Upper lobe of right lung (tissue), 1 donor: ENCODE measurements at places on chromosomes 16 and 17. TPM values are rescaled to one million over a fixed set of nuclear protein-coding genes. Genes with fewer than 3 reads are reported as not detected.

DNA sequence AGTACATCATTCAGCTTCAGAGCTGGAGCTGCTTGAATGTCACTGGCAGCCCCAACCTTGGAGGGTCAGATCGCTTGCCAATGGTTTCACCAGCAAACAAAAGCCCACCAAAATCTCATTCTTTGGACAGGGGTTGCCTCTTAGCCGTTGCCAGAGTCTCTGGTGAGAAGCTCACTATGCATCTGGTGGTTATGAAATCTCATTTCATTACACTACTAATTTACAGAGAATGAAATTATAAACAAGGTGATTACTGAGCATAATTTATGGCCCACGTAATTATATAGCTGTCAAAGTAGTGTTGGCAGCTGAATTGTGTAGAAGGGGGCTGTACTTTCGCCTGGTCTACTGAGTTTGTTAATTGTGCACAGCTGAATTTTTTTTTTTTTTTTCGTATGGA lies 688.9 kb upstream of the KIF2B start:
- no peaks in the 10 kb centered on the region for H3K27me3 ChIP-seq
- no peak overlapping the region for H3K27ac ChIP-seq
- no peaks in the 10 kb centered on the region for H3K36me3 ChIP-seq
- DNase-seq: no peak
- H3K4me3 ChIP-seq: no peak overlapping the region

DNA sequence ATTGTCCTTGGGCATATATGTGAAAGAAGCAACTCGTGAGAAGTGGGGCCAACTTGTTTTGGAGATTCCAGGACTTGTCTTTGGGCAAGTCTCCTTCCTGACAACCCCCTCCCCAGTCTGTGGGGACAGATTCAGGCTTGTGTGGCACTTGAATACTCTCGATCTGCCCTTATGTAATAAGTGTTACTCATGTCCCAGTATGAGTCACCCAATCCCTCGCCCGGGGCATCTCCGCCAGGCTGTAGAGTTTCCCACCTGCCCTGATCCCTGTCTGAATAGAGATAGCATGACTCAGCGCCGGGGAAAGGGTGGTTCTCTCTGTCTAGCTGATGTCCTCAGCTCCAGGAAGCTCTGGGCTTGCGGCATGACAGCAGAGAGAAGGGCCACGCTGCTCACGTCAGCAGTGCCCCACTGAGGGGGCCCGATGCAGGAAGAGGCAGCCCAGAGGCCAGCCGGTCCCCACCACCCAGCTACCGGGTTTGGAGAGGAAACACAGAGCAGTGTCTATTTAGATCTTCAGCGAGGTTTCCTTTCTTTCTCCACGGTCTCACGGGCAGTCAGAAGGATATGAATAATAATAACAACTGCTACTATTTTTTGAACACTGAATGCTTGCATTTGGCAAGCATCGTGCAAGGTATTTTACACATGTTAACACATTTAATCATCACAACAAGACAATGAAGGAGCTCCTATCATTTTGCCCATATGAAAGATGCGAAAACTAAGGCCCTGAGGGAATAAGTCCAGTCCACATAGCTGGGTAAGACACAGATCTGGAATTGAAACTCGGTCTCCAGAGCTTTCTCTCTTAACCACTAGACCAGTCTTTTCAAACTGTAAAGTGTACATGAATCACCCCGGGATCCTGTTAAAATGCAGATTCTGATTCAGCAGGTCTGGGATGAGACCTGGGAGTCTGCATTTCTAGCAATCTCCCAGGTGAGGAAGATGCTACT lies 426.7 kb upstream of the MAF start:
- H3K27me3 ChIP-seq: no peaks in the 10 kb centered on the region
- H3K36me3 ChIP-seq: no peaks in the 10 kb centered on the region
- no peak overlapping the region for H3K27ac ChIP-seq
- peak; percentile 63 for DNase-seq
- no peak overlapping the region for H3K4me3 ChIP-seq

DNA sequence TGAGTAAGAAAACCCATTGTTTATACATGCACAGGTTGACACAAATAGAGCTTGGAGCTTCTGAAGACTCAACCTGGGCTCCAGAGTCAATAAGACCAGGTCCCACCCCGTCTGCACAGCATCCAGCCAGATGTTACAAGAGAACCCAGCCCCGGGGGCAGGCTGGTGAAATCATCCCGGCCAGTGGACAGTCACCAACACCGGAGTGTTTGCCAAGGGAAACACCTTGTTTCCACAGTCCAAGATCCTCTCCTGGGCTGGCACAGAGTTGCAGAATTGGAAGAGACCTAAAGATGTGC lies 90.3 kb downstream of the RAB11FIP4 start:
- H3K4me1 ChIP-seq: peaks cover under 1% of the 10 kb centered on the region
- no peak overlapping the region for H3K4me3 ChIP-seq
- no peak overlapping the region for H3K27ac ChIP-seq
- no peak for DNase-seq

Gene NTN1
- 4.1 TPM for total RNA-seq

DNA sequence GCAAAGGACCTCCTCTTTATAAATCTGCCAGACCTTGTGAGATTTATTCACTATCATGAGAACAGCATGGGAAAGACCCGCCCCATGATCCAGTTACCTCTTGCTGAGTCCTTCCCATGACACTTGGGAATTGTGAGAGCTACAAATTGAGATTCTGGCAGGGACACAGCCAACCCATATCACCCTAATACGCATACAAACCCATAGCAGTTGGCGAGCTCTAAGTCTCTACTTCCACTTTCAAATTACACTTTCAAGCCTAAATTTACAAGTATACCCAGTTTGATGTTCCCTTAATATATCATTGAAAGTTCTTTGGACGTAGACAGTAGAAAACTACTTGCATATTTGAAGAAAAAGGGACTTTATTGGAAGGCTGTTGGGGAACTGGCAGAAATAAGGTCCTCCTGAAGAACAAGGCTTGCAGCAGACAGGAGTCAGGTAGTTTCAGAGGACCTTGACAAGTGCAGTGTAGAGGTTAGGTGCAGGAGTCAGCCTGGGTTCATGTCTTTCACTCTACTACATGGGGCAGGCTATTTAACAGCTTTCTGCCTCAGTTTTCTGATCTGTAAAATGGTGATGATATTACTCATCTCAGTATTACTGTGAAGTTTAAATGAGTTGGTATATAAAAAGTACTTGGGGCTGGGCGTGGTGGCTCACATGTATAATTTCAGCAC lies 107.9 kb upstream of the EEF2KMT start:
- no peak overlapping the region for H3K27ac ChIP-seq
- H3K4me1 ChIP-seq: no peaks in the 10 kb centered on the region
- DNase-seq: no peak
- H3K36me3 ChIP-seq: no peaks in the 10 kb centered on the region
- no peak overlapping the region for H3K4me3 ChIP-seq
- H3K27me3 ChIP-seq: no peaks in the 10 kb centered on the region

DNA sequence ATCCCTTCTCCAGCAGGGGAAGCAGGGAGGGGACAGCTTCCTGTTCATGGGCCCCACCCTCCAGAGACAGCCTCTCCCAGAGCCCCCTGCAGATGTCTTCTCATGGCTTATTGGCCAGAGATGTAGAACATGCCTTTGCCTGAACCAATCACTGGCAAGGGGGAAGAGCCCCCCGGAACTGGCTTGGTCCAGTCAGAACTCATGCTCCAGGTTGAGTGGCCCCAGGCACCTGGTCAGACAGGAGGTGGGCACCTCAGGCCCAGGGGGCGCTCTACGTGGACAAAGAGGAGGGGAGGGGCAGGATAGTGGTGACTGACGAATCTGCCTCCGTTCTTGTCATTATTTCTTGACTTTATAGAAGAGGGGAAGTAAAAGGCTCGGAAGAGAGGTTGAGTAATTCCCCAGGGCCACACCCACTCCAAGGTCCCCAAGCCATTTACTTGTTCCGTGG lies 23.6 kb downstream of the RAB11FIP4 start:
- no peak for DNase-seq
- H3K27me3 ChIP-seq: peaks cover 4% of the 10 kb centered on the region
- no peaks in the 10 kb centered on the region for H3K4me1 ChIP-seq
- H3K27ac ChIP-seq: no peak overlapping the region
- H3K4me3 ChIP-seq: no peak overlapping the region
- H3K36me3 ChIP-seq: no peaks in the 10 kb centered on the region

GRCh38 chr17:56690441-56691291 lies 97.2 kb downstream of the NOG start:
- H3K4me1 ChIP-seq: no peaks in the 10 kb centered on the region
- no peak overlapping the region for H3K27ac ChIP-seq
- no peak overlapping the region for H3K4me3 ChIP-seq
- DNase-seq: no peak
- H3K36me3 ChIP-seq: no peaks in the 10 kb centered on the region

Gene IRX6
- total RNA-seq: 13.0 TPM
